Effector CD4-positive, alpha-beta T cell (primary cell): ENCODE measurements at places on chromosomes 3 and 15.

DNA sequence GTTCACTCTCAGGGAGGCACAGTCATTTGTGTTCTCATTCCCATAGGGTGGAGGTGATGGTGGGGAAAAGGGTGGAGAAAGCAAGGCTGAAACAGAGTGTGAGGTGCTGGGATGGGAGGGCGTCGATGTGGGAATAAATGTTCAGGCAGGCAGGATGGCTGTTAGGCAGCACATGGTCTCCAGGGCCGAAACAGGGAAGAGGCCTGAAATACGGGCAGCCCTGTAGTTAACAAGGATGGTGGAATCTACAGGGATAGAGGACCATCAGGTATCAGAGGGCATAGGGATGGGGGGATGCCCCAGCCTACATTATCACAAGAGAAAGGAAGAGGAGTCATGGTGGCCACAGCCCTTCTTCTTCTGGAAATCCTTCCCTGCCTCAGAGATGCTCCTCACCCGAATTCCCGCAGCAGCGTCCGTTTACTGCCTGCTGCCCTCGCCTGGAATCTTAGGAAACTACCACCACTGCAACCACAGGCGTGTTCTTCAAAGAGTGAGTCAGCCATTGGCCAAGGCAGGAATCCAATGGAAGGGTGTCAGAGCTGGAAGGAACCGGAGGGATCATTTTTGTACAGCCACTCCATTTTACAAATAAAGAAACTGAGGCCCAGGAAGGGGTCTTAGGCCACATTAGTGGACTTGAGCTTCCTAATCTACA is 49.7 kb upstream of the POMGNT2 start:
- no peak for DNase-seq

GRCh38 chr3:5270666-5271371 is 83.3 kb downstream of the EDEM1 start:
- no peak for DNase-seq

- no peak for DNase-seq
Observed at GRCh38 chr3:156941311-156941710, 115.2 kb downstream of the LEKR1 start.

DNA sequence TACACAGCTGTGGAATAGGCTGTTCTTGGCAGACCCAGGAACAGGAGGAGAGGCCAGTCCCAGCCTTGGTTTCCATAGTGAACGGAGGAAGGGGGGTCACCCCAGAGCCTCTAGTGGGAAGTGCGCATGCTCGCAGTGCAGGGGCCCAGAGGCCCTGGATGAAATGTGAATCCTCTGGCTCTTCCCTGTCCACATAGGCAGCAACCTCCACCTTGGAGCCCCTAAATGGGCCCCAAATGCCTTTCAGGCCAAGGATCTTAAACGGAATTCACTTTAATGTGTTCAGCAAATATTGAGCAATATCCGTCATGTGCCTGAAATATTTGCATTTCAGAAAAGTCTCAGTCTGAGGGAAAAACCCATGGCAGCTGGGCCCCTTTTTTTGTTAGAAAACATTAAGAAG is 3.3 kb upstream of the NDN start:
- DNase-seq = no peak

DNA sequence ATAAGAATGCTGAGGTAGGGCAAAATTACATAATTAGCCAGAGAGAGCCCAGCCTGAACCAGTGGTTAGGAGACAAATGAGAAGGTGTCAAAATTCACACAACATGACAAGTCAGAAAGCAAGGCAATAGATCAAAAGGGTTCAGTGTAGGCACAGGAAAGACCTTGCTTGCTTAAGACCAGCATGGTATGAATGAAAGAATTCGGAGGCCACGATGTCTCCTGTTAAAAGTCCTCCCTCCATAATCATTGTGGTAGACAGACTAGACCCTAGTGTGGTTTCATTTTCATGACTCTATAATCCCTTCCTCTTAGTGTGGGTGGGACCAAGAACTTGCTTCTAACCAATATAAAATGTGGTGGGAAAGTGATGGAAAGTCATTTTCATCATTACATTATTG is 98.7 kb upstream of the ANKRD28 start:
- no peak for DNase-seq
